Activated T-helper 2 cell treated with anti-CD3 and anti-CD28 coated beads, Interferon-gamma antibody, Interleukin-2, Interleukin-4, amounts not matched to agents 10 μg/mL and 5 μg/mL and 100 μg/mL, durations not matched to agents 14 hours and 24 hours and 36 hours (primary cell): ENCODE measurements at places on chromosomes 12 and 14. TPM values are rescaled to one million over a fixed set of nuclear protein-coding genes. Genes with fewer than 3 reads are reported as not detected.

Gene GRIP1
- total RNA-seq, result not detected in 2 replicates

- DNase-seq, result no peak
Measured at GRCh38 chr14:104554088-104554607, 25.4 kb upstream of the C14orf180 start.

- no peak for DNase-seq
Measured at GRCh38 chr12:2291182-2291832, 238.5 kb downstream of the CACNA1C start.

DNA sequence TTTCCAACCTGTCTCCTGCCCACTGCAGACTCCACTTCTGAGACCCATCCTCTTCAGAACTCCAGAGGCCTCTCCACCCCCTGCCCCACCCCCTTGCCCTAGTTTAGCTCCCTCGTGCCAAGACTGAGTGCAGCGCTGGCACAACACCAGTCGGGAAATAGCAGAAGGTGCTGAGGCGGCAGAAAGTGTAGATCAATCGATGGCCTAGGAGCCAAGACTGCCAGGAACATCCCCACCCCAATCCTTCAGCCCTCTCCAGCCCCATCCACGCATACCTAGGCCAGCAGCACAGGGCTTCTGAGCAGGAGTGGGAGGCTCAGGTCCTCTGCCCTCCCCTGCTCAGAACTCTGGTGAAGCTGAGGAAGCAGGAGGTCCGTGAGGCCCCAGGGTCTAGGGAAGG, 1.1 kb downstream of the CPNE6 start:
- DNase-seq, result no peak
